ENCODE measurements at places on chromosomes 5 and 9.

DNA sequence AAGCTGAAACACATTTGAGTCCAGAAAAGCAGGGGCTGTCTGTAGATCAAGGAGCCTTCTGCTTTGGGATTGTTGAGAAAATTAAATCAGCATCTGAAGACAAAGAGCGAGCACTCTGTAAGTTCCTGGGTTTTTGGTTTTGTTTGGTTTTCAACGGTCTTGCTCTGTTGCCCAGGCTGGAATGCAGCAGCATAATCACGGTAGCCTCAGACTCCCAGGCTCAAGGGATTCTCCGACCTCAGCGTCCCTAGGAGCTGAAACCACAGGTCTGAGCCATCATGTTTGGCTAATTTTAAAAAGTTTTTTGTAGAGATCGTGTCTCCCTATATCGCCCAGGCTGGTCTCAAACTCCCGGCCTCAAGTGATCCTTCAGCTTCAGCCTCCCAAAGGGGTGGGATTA, 266.5 kb upstream of the ADAMTS16 start:
- DNase-seq: no peak

GRCh38 chr9:99119976-99120655, 15.2 kb downstream of the TGFBR1 start:
- DNase-seq: no peak

DNA sequence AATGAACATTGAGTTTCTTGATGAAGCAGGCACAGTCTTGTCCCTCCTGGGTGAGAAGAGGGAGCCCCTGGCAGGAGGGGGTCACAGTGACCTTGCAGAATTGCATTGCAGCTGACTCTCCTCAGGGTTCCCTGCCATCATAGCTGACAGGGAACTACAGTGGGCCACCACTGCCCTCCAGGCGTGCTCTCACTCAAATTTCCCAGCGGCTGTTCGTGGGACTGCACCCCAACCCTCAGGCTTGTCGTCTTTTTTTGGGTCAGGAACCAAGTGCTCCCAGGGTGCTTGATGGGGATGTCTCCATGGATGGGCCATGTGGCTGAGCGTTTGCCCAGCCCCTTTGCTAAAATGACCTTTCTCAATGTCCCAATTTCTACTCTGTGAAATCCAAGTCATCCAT, 215.8 kb downstream of the MELK start:
- no peak for DNase-seq

DNA sequence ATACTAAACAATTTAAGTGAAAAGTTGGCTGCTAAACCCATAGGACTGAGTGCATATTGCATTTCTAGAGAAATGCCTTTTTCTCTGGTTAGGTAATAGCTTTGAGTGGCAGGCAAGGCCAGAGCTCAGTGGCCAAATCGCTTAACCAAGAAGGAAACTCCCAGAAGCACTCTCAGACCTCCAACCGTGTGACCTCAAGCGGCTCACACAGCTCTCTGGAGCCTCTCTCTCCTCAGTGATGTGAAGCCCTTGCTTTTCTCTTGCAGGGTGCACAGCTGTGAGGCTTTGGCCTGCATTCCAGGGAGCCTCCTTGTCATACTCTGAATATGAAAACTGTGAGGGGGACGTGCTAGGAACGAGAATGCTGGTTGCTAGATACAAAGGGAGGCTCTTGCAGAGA, 106.7 kb downstream of the INSYN2B start:
- no peak for DNase-seq

GRCh38 chr9:134517069-134517680, 124.4 kb upstream of the COL5A1 start:
- no peak for DNase-seq

DNA sequence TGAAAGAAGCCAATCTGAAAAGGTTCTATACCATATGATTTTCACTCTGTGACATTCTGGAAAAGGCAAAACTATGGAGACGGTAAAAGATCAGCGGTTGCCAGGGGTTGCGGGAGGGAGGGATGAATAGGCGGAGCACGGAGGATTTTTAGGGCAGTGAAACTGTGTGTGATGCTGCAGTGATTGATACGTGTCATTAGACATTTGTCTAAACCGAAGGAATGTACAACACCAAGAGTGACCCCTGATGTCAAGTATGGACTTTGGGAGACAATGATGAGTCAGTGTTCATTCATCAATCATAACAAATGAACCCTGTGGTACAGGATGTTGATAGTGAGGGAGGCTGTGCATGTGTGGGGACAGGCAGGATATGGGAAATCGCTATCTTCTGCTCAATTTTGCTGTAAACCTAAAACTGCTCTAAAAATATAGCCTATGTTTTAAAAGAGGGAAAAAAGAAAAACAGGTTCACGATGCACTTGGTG, 34.4 kb downstream of the ERGIC1 start:
- no peak for DNase-seq

- no peak for DNase-seq
Observed at GRCh38 chr5:58551492-58551891, 31.4 kb upstream of the RAB3C start.

DNA sequence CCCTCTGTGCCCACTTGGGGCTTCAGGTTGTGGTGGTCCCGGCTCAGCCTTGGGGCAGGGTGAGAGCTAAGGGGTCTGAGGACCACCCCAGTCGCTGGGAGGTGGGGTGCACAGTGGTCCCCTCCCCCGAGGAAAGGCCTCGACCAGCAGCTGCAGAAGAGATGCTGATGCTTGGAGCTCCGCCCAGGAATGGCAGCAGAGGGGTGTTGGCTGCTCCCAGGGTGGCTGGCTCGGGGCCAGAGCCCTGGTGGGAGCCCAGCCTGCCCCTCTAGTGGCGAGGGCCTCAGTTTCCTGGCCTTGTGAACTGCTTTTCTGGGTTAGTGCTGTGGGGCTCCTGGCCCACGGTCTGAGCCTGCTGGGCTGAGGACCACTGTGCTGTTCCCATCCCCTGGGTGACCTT, 1.2 kb downstream of the DIPK1B start:
- DNase-seq: no peak

All from T-cell (primary cell).